ENCODE measurements at places on chromosomes 5 and 9.
A peak's percentile ranks its signal among the peaks of the same experiment; 100 is the strongest.

DNA sequence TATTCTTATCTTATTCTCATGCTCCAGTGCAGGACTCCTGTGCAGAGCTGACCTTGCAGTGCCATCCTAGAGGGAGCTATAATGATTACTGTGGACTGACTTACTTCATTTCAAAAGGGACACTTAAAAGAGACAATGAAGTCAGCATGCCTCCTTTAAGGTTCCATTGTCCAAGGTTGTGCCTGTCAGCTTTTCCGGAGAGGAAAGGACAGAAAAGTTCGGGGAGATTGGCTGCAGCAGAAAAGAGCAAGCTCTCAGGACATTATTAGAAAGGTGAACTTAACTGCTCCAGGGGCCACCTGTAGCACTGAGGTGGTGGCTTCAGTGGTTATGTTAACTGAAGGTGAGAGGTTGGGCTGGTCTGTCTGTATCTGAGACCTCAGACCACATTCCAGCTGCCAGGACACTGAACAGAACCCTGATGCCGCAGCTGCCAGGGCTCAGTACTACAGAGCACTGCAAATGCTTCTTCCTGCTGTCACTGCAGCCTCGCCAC lies 112.9 kb downstream of the ST8SIA4 start:
- no peak for DNase-seq

- DNase-seq, result no peak
Observed at GRCh38 chr5:1687301-1687970, 112.2 kb downstream of the MRPL36 start.

- DNase-seq, result no peak
Observed at GRCh38 chr9:74577956-74578355, 80.8 kb downstream of the RORB start.

DNA sequence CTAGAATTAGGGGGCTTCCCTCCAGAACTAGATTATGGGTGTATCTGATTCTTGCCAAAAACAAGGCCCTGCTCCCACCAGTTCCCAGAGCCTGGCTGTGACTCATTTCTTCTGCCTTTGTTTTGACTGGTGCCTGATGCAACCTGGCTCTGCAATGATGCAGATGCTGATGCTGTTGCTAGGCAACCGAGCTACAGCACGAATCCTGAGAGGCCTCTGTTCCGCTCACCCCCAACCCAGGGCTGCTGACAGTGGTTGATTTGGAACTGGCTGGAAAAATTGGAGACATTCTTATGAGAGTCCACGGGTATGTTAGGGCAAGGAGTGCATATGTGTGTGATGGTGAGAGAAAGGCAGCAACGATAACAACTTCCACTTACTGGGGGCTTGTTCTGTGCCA lies 100.3 kb downstream of the NSG2 start:
- no peak for DNase-seq

DNA sequence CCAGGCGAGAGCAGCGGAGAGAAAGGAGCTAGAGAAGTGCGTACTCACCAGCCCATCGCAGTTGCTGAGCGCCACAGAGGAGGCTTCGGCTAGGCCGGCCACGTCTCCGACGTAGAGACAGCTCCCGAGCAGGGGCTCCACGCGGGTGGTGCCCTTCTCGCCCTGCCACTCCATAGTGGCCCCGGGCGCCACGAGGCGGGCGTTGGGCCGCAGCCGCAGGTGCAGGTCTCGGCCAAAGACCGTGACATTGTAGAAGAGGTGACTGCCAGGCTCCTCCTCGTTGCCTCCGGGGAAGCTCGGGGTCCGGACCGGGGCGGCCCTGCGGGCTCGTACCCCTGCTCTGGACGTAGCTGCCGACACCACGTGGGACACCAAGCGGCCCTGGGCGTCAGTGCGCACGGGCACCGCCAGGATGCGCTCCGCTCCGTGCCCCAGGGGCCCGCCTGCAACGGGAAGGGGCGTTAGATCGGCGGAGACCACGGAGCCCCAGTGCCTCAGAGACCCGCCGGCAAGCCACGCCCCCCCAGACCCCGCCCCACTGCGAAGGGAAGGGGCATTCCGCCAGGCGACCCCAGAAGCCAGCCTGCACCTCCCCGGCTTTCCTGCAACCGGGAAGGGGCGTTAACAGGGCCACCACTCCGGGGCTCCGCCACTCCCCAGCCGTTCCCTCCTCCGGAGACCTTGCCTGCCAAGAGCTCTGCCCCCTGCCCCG lies 1.4 kb downstream of the ADAMTS2 start:
- DNase-seq, result peak; percentile 64

DNA sequence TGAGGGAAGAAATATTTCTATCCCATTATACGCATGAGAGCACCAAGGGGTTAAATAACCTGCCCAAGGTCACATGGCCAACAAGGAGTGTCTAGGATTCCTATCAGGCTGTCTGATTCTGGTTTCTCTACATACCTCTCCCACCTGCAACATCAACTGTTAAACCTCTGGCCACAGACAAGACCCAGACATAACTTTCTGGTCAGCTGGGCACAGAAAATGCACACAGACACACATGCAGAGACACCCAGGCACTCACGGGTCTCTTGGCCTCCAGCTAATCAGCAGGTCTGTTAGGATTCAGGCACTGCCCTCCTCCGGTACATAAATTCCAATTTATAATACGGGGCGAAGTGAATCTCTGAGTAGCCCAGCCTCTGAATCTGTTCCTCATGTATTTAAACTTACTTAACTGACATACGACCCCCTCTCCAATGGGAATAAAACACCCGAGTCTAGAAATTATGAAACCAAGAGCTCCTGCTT lies 1.5 kb downstream of the SEPTIN8 start:
- DNase-seq, result peak; percentile 33
